ENCODE measurements at places on chromosomes 7 and 10. TPM values are rescaled to one million over a fixed set of nuclear protein-coding genes. Genes with fewer than 3 reads are reported as not detected.

DNA sequence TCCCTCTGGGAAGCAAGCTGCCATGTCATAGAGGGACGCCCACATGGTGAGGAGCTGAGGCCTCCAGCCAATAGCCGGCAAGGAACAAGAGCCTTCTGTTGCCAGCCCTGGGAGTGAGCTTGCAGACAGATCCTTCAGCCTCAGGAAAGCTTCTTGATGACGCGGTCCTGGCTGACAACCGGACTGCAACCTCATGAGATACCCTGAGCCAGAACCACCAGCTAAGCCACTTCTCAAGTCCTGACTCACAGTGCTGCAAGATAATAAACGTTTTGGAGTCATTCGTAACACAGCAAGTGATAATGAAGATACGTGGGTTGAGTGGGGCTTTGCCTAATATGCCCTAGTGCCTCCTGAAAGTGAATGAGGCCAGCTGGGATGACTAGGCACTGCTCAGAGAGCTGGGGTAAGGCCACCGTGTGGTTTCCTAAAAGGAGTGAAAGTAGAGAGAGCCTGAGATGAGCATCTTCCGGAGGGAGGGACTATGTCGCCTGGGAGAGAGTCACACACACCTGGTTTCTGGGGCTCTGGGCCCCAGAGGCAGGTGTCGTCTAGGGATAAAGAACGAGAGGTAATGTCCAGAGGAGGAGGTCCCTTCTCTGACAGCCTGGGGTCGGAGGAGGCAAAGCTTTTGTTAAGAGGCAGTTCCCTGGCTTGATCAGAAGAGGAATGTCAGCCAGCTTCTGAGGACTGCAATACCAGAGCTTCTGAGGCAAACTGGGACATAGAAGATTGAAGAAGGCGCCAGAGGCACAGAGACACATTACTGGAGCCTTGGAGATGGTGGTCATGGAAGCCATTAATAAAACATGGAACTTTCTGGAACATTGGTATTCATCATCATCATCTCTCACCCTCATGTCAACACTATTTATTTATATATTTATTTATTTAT lies 53.6 kb downstream of the PYROXD2 start:
- DNase-seq: peak; percentile 66

SPDYE5 gene
- total RNA-seq: not detected

NKX6-2 gene
- not detected for total RNA-seq

DNA sequence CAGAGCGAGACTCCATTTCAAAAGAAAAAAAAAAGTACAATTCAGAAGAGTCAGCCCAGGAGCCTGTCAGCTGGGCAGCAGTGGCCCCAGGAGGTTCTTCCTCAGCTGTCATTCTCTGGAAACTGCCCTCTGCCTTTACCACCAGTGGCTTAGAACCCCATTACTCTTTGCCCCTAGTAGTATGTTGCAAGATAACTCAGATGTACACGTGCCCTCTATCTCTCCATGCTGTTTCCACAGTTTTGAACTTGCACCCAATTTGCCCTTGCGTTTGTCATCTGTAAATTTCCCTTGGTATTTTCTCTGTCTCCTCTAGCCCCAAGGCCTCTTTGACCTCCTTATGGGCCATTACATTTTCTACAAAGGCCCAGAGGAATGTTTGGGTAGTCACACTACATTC lies 56.7 kb upstream of the PRKAR2B start:
- no peak for DNase-seq

- DNase-seq: no peak
These were observed 20.0 kb downstream of the ZNF438 start for GRCh38 chr10:31011665-31012022.

DNA sequence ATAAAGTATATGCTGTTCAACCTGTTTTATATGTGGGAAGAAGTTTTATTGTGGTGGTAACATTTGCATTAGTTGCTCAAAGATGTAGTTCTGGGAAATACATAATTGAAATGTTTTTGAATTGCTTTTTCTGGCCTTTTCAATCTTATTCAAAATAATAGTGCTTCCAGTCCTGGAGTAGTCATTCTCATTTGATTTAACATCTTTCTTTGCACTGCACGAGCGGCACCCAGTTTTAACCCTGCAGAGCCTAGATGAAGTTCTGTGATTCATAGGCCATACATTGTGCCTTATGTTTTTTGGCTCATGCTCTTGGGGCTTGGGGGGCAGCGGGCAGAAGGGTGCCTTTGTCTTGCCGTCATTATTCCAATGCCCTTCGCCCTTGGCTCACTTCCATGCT lies 9.9 kb downstream of the ARID5B start:
- DNase-seq: no peak

Data from kidney epithelial cell (primary cell).